D341Med (cell line): ENCODE measurements at places on chromosomes 7 and 10.

DNA sequence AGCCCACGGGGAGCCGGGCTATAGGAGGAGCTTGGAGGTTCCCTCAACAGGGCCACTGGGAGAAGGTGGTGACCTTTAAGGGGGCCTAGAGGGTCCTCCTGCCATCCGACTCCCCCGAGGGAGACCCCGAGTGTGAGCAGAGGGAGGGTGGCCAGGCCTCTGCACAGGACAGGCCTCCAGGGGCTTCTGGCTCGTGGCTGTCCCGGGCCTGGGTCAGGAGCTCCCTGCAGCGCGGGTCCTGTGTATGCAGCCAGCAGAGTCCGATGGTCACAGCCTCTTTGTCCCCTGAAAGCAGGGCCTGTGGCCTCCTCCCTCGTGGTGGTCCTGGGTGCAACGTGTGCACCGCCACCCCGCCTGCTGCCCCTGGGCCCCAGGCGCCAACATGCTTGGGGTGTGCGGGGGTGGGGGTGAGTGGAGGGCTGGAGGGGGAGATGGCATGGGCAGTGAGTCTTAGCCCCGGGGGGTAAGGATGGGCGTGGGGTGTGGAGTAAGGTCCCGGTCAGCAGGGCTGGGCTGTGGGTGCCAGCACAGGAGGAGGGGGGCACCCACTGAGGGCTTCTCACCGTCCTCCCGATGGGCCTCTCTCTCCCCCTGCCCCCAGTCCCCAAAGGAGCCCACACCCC is 27.1 kb downstream of the UNCX start:
- no peak for DNase-seq

- DNase-seq, result peak; percentile 61
Observed at GRCh38 chr7:33107136-33108066, 1.8 kb downstream of the RP9 start.

DNA sequence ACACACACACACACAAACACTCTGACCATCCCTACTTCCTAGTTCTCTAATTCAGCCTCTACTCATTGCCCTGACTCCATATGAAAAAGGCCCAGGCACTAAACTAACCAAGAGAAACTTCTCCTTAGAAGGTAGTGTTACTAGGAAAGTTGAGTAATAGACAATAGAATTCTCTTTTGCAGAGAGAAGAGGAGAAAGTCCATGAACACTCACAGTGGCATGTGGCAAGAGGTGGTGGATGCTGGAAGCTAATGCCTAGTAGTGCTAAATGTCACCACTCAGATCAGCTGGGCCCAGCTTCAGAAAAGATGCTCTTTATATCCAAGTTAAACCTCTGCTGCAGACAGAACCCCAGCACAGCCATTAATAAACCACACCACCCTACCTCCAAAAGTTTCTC is 58.2 kb downstream of the SORBS1 start:
- DNase-seq, result no peak

GRCh38 chr7:69756235-69756634 is 158.0 kb downstream of the AUTS2 start:
- no peak for DNase-seq

- no peak for DNase-seq
Observed at GRCh38 chr10:131290781-131291180, 20.7 kb downstream of the TCERG1L start.

DNA sequence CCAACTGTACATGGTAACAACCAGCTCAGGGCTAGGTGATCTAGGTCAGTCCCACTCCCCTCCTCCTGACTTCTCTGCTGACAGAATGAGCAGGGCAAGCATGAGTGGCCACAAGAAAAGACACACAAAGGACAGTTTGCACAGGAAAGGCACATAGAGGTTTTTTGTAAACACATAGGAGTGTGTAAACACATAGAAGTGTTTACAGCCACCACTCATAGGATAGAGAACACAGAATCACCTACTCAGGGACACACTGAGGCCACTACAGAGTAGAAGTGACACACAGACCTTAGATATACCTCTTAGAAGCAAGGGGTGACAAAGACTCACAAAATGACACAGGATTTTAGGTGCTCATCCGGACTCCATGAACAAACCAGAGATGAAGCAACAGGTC is 19.0 kb downstream of the NUDCD3 start:
- no peak for DNase-seq

DNA sequence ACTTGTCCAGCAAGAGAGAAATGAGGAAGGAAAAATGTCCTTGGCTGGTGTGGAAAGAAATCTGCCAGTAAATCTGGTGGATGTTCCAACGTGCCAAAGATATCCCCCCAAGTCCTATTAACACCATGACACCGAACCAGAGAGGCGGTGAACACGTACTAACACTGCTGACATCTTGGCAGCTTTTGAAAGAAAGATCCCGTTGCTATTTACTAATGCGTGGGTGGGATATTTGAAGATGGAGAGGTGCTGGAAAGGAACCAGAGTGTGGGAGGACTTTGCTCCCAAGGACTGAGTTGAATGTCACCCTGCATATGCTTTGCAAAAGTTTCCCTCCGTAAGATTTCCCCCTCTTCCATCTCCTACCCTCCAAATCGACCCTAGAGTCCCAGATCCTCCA is 7.9 kb downstream of the CCDC3 start:
- no peak for DNase-seq

- DNase-seq, result no peak
Observed at GRCh38 chr7:142351145-142351544, 93.3 kb upstream of the PRSS58 start.
